ENCODE measurements at places on chromosomes 4 and X.

DNA sequence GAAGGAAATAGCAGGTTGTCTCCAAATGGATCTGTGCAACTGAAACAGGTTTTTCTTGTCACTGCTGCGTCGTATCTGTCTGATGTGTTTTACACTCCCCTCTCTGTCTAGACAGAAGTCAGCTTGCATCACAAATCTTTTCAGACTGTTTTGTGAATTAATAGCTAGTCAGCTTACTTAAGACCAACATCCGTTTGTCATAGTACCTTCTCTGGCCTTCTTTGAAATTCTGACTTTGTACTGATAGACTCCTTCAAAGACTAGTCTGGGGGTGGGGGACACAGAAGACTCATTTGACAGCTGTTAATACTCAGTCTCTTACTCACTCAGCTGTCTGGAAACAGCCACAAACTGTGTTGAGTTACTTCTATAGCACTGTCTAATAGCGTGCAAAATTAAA, 197.8 kb downstream of the PALLD start:
- DNase-seq, result peak; percentile 57

- peak; percentile 71 for DNase-seq
Observed at GRCh38 chr4:117983541-117984365, 50.5 kb upstream of the NDST3 start.

DNA sequence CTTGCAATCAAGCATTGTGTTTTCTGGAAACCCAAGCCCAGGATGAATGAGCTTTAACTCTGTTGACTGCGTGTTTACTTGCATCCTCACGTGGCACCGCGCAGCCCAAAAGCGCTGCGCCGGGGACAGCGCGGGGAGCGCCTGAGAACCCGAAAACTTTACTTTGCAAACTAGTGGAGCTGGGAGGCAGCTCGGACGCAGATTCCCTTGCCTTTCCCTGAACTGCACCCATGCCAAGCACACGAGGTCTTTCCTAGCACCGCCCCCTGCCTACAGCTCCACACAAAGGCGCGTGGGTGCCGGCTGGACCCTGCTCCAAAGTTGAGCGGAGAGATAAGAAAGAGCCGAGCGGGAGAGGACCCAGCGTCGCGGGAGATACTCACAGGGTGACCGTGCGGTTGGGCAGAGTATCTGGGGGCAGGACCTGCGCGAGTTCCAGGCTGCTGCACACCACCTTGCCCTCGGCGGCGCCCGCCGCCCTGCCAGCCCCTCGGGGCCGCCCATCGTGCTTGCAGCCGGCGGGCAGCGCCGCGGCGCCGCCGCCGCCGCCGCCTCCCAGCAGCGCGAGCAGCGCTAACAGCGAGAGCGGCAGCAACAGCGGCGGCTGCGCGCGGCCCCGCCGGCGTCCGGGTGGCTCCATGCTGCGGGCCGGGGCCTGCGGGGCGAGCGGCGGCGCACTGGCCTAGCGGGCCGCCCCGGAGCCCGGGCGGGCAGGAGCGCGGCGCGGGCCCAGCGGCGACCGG, 550 bp downstream of the ADGRA3 start:
- DNase-seq, result peak; percentile 77

- DNase-seq, result no peak
Observed at GRCh38 chrX:65866773-65867172, 173.1 kb downstream of the VSIG4 start.

DNA sequence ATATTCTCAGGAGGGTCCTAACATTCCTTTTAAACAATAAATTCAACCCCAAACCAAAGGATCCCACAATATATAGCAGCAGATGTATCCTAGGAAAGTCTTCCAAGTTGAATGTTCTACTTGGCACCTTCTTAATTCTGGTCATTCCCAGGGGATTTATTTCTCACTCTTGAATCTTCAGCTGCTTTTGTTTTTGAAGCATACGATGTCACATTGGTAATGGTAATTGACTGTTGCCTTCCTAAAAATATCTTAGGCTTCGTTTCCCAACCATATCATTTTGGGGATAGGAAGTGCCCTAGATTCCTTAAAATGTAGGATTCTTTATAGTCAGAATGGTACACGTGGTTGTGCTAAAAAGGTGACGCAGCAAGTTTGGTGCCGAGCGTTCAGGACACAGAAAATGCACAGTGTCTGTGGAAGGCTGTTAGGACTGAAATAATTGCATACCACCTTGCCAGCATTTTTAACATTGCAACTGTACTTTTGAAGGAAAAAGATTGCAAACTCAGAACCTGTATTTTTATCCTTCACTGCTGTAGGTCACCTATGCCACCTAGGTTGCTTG, 8.1 kb downstream of the SNX25 start:
- DNase-seq, result no peak

GRCh38 chr4:54726907-54727306, 69.2 kb downstream of the KIT start:
- no peak for DNase-seq

- DNase-seq, result peak; percentile 39
Observed at GRCh38 chrX:24498975-24499374, 33.9 kb downstream of the PDK3 start.

GRCh38 chr4:25792876-25793275, 69.9 kb downstream of the SEL1L3 start:
- DNase-seq, result no peak

DNA sequence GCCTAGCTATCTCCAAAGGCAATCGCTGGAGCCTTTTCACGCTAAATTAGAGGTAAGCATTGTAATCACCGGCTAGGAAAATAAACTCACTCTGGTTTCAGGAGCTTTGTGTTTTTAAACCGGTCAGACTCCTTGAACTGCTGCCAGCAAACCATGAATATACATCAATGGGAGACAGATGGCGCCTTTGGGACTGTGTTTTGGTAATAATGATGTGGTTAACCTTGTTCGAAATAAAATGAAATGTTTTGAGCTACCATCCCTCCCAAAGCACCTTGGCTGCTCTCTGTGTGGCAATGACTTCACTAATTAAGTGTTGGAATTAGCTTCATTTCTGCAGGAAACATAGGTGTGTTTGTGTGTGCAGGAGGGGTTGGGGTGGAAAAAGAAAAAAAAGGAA, 65.3 kb downstream of the CLNK start:
- peak; percentile 20 for DNase-seq

DNA sequence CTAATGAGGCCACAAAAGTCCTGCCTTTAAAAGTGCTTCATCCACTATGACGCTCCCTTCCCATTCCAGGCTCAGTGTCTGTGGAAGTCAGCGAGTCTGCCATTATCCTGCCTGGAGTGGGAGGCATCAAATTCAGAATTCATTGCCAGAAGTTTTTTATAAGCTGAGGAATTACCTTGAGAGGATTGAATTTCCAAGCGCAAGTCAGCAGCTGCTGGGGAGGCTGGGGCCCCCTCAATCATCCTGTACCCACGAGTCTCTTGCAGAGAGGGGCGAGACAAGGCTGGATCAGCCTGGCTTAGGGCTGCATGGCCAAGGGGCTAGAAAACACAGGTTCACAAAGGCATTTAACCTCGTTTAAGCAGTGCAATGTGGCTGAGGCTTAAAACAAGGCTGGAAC, 170.5 kb upstream of the NOCT start:
- DNase-seq, result no peak

DNA sequence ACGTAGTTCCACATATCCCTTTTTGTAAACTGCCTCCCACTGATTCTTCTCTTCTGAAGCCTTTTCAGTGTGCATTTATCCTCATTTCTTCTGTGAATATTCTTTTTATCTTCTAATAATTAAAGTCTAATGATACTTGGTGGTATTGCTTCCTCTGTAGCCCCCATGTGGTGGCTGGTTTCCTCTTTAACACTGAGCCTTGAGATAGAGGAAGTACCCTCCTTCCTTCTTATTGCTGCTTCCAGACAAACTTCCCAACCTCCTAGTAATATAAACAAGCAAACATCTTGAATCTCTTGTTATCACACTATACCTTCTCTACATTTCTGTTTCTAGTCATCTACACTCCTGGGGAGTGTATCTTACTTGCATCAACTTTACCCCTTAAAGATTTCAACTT, 310.5 kb upstream of the GIMD1 start:
- DNase-seq, result no peak

DNA sequence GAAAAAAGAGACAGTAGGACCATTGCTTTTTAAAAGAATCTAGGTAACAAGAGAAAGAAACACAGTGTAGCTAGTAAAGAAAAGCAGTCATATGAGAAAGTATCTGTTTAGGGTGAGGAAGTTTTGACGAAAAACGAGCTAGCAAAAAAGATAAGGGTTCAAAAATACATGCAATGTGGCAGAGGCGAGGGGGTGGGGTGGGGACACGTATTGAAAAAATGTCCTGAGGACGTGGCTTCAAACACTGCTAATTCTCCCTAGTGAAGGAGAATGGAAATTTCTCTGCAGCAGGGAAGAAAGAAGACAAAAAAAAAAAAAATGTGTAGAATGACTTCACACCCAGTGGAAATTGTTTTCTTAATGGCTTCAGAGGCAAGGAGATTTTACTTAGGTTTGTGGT, 856.4 kb upstream of the INTU start:
- DNase-seq, result no peak

DNA sequence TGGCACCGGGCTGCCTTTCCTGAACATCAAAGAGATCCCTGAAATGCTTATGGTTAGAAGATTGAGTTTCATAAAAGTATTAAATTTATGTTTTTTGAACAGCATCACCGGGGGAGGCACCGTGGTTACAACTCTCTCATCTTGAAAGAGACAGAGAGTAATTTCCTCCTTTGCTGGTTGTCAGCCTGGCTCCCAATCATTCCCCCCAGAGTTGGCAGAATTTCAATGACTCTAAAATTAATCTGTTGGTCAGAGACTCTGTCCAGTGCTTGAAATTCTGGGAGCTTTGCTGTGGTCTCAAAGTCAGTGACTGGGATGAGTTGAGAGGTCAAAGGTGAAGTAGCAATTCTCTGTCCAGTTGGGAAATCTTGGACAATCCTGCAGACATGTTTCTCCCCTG, 135.9 kb downstream of the RAB28 start:
- DNase-seq, result no peak

GRCh38 chr4:169060391-169061091, 50.5 kb upstream of the CBR4 start:
- DNase-seq, result no peak

All from kidney tubule cell (primary cell).